Heart right ventricle (tissue), 16 donors: ENCODE measurements at places on chromosomes 6 and 20. TPM values are rescaled to one million over a fixed set of nuclear protein-coding genes. Genes with fewer than 3 reads are reported as not detected.

- no peak for DNase-seq
Observed at GRCh38 chr20:25510202-25510601, 75.1 kb downstream of the NINL start.

GRCh38 chr6:75326557-75327258, 42.1 kb upstream of the TMEM30A start:
- no peak for DNase-seq

The GABRR2 gene
- polyA plus RNA-seq = 0.80 TPM

- peak; percentile 86 for DNase-seq
Observed at GRCh38 chr20:37880726-37881591, 22.0 kb upstream of the VSTM2L start.

- no peak for DNase-seq
Observed at GRCh38 chr6:150915880-150916265, 50.4 kb downstream of the MTHFD1L start.
